ENCODE measurements at places on chromosomes 3 and 15.

- DNase-seq = no peak
These were observed 69.3 kb downstream of the RPL39L start for GRCh38 chr3:187069857-187070516.

DNA sequence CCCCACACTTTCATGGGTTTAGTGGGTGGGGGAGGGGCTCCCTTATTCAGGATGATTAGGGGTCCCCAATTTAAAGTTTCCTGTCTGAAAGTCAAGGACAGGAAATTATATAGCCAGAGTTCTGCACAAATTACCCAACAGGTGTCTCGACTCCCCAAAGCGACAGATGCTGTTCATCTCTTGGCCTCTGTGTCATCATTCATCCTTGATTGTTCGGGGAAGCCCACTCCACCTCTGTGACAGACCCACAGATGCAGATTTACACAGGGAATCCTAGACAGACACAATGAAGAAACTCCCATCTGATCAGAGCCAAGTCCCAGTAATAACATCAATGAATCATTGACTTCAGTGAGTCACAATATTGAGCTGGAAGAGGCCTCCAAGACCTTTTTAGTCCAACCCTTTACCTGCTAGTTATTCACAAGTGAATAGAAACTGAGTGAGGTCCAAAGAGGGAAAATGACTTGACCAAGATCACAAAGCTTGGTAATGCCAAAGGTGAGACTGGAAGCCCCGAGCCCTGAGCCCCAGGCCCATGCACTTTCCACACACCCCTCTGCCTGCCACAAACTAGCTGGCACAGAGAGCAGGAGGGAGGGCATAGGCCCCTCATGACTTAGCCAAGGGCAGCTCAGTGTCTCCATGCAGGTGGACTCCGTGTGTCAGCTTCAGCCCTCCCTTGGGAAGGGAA, 7.9 kb upstream of the SRP14 start:
- DNase-seq = no peak

GRCh38 chr3:187954873-187955586, 198.9 kb upstream of the LPP start:
- no peak for DNase-seq

GRCh38 chr3:187551416-187551815, 118.8 kb downstream of the SST start:
- no peak for DNase-seq

- no peak for DNase-seq
These were observed 3.1 kb upstream of the ZBTB38 start for GRCh38 chr3:141365201-141365600.

GRCh38 chr3:160532371-160532770, 33.0 kb downstream of the KPNA4 start:
- no peak for DNase-seq

GRCh38 chr15:59017449-59017848, 30.0 kb downstream of the RNF111 start:
- no peak for DNase-seq

DNA sequence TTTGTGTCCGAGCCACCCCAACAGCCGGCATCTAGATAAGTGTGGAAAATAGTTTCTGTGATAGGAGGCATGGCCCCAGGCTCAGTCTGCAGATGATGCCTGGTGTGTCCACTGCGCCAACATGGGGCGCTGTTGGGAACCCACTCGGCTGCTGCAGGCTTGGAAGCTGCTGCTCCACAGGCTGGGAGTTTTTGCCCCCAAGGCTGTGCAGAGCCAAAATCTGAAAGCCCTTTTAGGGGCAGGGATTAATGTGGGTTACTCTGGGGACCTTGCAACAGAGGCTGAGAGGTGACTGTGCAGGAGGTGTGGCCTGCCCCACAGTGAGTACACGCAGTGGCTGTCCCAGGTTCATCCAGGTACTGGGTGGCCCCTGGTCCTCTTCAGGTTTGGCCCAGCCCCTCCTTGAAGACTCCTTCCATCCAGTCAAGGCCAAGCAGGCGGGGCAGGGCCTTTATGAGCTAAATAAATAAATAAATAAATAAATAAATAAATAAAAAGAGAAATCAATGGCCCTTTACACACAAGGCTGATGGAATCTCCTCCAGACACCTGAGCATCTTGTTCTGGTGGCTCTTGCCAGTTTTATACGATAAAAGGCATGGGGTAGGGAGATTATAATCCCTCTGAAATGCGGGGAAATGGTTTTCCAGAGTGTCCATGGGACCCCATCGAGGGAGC, 73.8 kb downstream of the AAGAB start:
- DNase-seq = no peak

- no peak for DNase-seq
These were observed 61.0 kb downstream of the TLE3 start for GRCh38 chr15:70036585-70037291.

DNA sequence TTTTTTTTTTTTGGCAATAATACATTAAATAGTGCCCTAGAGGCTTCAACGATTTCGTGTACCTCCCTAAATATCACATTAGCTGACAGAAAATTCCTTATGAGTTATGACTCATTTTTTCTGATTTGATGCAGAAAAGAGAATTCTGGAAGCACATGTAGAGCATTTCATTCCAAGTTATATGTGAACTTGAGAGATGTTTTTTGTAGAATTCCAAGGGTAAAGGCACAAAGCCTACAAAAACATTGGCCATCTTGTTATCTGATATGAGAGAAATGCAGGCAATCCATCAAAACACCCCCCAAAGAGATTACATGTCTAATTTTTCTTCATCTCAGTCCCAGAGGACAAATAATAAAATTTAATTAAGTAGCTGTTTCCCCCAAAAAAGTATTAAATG, 6.7 kb upstream of the PFN2 start:
- DNase-seq = no peak

DNA sequence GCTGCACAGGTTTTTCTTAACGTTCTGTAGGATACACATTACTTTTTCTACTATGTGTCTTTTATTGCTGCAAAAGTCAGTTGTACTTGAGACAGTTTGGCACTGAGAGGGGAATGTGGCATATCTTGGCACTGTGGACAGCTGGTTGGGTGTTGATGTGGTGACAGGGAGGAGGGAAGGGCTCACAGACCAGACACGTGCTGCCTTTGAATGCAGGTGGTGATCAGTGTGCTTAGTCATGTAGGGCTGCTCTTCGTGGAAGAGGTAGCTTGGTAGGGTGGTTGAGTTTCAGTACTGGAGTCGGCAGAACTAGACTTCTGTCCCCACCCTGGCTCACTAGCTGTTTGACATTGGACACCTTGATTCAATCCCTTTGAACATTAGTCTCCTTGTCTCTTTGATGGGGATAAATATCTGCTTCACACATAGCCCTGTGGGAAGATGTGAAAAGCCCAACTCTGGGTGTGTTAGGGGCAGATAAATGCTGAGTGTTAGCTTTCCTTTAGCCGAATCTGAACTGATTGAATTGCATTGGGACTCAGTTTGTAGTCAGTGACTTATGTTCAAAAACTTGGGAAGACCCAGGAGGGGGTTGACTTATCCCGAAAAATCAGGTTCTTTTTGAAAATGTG, 108.4 kb downstream of the PTPRG start:
- no peak for DNase-seq

GRCh38 chr3:185423178-185423577, 60.2 kb downstream of the MAP3K13 start:
- no peak for DNase-seq

GRCh38 chr3:61829722-61830350, 268.5 kb downstream of the PTPRG start:
- DNase-seq = no peak

DNA sequence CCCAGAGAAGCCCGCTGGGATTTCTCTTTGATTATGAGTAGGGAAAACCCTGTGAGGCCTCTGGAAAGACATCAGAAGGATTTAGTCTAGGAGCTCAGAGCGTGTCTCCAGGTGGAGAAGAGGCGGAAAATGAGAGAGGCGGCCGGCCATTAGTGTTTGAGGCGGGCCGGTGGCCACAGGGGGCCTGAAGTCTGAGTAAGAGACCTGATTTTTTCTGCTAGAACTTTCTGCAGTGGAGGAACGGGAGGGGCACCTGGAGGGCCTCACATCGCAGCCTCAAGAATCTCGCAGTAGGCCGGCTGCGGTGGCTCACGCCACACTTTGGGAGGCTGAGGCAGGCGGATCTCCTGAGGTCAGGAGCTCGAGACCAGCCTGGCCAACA, 28.5 kb downstream of the KLHDC8B start:
- no peak for DNase-seq

DNA sequence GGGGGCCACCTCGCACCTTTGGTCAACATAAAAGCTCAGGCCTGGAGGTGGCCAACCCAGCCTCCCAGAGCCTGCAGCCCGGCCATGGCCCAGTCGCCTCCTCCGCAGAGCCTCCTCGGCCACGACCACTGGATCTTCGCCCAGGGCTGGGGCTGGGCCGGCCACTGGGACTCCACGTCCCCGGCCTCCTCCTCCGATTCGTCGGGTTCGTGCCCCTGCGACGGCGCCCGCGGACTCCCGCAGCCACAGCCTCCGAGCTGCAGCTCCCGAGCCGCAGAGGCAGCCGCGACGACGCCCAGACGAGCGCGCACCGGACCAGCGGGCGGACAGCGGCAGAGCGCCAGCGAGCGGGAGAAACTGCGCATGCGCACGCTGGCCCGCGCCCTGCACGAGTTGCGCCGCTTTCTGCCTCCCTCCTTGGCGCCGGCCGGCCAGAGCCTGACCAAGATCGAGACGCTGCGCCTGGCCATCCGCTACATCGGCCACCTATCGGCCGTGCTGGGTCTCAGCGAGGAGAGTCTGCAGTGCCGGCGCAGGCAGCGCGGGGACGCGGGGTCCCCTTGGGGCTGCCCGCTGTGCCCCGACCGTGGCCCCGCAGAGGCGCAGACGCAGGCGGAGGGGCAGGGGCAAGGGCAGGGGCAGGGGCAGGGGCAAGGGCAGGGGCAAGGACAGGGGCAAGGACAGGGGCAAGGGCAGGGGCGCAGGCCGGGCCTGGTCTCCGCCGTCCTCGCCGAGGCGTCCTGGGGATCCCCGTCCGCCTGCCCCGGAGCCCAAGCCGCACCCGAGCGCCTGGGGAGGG, at the start of gene MESP2:
Gene MESP2, plus strand, starts transcription at position 59 of the 799 bp plus-strand sequence. Its CDS starts 26 bp downstream, at position 85.
- DNase-seq = peak; percentile 51

GRCh38 chr3:149216193-149216869, 5.3 kb downstream of the CP start:
- no peak for DNase-seq

- no peak for DNase-seq
These were observed 72.5 kb downstream of the OPA1 start for GRCh38 chr3:193665370-193665989.

DNA sequence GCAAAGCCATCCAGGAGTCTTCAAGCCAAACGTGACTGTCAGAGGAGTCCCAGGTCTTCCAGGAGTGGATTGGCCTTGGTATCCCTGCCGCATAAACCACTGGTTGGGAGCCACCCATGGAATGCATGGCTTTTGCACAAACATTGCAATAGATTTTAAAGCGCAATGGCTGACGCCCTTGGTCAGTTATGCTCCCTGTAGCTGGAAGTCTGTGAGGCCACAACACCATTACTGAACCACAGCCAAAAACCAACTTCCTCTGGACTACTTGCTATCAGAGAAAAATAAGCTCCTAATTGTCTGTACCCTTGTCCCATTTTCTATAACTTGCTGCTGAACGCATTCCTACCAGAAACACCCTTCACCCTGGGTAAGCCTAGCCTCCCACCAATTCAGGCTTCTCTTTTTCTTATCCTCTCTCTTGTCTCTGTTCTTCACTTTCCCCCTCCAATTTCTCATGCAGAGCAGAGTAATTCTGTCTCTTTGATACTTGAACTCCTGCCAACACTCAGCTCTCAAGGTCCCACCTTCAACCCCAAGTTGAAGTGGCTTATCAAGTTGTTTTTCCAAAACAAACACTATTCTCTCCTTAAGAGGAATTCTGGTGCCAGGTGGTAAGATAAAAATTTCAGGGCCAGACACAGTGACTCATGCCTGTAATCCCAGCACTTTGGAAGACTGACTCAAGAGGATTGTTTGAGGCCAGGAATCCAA, 176.4 kb upstream of the UBE2E1 start:
- no peak for DNase-seq

- no peak for DNase-seq
These were observed 610.6 kb upstream of the CFAP20DC start for GRCh38 chr3:59660376-59660775.

- DNase-seq = no peak
These were observed 126.7 kb upstream of the NR2E3 start for GRCh38 chr15:71683411-71684274.

DNA sequence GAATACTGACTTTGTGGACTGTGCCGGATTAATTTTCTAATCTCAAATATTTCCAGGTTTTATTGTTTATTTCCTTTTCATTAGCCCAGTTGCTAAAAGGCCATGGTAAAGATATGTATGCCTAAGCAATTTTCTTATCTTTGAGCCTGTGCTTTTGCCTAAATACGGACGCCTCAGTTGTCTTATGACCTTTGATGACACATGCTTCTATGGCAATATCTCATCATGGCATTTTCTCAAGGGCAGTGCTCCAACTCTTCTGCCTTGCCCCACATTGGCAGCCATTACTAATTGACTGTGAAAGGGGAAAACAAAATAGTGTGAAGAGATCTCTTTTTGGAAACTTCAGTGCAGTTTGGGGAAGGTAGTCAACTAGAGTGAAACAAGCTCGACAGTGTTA, 809.6 kb upstream of the NR2F2 start:
- DNase-seq = no peak

- no peak for DNase-seq
These were observed 353.6 kb downstream of the CLSTN2 start for GRCh38 chr3:140288595-140288994.

- no peak for DNase-seq
These were observed 9.1 kb downstream of the CD80 start for GRCh38 chr3:119550192-119550910.

DNA sequence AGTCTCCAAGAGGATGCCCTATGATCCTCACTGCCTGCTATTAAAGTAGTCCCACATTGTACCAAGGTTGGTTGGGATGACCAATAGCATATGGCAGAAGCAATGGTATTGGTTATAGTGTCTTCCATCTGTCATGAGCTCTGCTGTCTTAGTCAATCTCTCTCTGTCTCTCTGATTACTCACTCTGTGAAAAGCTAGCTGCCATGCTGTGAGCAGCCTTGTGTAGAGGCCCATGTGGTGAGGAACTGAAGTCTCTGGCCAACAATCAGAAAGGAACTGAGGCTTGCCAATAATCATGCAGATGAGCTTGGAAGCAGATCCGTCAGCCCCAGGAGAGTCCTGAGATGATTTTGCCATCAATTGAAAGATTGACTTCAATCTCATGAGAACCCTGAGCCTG, 60.3 kb upstream of the CFAP161 start:
- DNase-seq = no peak

DNA sequence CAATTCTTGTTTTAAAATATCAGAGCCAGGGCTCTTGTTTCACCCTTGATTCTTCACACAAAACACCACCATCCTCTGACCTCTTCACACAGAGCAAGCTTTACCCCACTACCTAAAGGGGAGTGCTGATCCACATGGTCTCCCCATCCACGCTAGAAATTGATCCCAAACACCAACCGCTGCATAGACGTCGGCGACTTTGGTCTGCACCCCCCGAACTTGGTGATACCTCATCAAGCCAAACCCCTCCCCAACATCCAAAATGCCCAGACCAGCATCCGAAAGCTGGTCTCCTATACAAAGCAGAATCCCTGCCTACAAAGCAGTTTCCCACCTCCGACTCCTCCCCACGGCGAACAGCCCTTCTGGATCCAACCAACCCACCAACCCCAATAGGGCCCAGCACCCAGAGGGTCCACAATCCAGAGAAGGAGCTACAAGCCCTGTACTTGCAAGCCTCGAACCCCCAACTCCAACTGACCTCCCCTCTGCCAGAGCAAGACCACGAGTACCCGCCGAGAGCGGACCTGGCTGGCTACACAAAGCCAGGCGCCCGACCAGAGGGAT, 25.8 kb upstream of the MTHFS start:
- DNase-seq = no peak

Measured in stimulated activated CD4-positive, alpha-beta T cell treated with anti-CD3 and anti-CD28 coated beads, Interleukin-12 subunit alpha, Interleukin-12 subunit beta, amount 100 ng/mL, for 4 hours (primary cell).